ENCODE measurements at places on chromosomes 12 and 14.

DNA sequence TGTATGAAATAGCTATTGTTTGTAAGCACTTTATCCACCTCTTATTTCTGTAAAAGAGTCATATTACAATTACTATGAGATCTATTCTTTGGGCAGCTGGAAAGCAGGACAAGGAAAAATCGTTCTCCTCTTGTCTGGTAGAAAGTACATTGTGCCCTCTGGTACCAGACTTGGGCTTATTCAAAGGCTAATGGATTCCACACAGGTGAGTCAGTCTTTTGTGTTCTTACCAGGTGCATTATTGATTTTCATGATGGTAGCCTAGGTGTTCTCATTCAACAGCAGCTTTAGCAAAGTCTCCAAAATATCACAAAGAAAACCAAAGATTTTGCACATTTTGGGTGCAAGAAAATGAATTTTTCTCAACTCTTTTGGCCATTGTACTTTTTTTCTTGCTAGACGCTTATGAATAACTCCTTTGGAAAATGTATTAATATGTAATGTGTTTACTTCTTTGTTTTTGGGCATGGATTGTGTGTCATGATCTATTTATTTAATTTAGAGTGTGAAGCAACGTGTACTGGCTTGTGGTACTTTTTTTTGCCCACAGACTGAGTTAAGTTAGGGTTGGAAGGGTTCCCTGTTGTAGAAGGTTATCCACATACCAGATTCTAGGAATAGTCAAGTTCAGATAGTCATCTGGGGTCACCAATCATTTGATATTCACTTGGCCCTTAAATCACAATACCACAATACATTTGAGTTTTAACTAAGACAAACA is 26.2 kb downstream of the MNAT1 start:
- DNase-seq: no peak

- no peak for DNase-seq
Measured at GRCh38 chr14:57066887-57067513, 201.7 kb downstream of the EXOC5 start.

DNA sequence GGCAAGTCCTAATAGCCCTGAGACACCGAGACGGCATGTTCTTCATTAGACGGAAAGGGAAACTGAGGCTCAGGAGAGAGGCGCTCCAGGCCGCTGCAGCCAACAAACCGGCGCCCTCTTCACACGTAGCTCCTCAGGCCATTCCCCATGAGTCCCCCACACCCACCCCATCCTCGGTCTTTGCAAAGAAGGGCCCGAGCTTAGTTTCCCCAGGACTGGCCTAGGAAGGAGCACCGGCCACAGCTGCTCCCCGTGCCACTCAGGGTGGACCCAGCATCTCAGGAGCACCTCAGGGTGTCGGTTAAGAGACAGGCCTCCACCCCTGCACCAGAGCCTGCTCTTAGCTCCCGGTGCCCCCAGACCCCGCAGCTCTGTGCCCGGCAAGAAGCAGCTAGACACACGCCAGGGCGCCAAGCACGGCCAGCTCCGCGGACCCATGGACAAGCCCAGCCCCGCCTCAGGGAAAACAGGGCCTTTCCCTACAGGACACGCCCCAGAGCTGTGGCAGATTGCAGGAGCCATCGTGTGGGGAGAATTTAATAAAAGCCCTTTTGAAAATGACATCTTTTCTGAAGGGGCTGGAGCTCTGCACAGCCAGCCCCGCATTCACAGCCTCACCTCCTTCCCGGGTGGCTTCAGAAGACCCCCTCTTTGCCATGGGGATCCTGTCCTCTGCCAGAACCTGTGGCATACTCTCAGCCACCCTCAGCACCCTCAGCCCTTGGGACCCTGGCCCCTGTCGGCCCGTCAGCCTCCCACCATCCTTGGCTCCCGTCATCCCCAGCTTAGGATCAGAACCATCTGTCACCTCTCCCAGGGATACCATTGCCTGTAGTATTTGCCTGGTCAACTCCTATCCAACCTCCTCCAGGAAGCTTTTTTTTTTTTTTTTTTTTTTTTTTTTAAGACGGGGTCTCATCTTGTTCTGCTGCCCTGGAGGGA is 59.7 kb downstream of the LGMN start:
- DNase-seq: no peak

DNA sequence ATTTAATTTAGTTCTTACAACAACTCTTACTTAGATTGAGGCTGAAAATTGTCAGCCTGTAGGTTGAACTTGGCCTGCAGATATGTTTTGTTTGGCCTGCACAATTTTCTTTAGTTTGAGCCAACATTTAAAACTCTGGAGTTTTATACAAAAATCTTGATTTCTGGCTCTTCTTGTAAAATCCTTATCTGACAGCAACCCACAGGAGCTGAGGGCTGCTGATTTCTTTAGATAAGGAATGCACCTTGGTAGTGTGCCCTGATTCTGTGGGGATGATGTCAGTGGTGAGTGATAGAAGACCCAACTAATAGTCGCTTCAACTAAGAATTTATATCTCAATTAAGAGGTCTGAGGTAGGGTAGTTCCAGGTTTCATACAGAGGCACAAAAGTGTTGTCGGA is 49.5 kb downstream of the SOCS2 start:
- DNase-seq: no peak

DNA sequence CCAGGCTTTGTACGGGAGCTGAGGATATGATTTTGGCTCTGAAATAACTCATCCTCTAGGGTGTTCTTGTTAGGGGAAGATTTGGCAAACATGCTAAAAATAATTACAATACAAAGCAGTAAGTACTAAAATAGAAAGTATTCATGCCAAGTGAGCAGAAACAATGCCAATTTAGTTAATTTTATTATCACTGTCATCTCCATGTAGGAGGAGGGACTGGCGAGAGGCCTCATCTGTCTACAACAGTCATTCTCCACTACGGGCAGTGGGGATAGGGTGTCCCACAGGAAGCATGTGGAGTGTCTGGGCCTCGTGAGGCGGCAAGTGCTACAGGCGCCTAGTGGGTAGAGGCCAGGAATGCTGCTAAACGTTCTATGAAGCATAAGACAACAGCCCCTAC is 3.3 kb downstream of the ISM2 start:
- DNase-seq: no peak

- no peak for DNase-seq
Measured at GRCh38 chr14:91996948-91997371, 42.9 kb downstream of the TRIP11 start.

GRCh38 chr12:100348657-100349454 is 8.0 kb upstream of the SLC17A8 start:
- DNase-seq: no peak

GRCh38 chr14:64612021-64612380 is 62.2 kb downstream of the PPP1R36 start:
- no peak for DNase-seq

DNA sequence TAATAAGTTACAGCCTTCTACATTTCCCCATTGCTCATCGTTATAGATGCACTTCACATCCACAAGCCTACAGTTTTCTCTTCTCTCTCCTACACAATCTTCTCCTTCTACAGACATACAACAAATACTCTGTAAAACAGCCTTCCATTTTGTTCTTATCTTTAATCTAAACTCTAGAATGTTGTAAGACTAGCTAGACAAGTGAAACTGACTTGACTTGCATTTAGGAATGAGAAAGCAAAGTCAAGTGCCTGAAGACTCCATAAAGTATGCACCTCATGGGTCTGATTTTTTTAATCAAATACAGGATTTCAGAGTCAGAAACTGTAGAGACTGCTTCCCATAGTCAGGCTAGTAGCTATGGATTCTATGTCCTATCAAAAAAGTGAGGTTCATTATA is 190.3 kb downstream of the KLHL28 start:
- no peak for DNase-seq

Data from 8988T (cell line).